Activated CD4-positive, alpha-beta T cell treated with anti-CD3 and anti-CD28 coated beads for 1 hour (primary cell): ENCODE measurements at places on chromosomes 3 and 15.

- DNase-seq: no peak
Measured at GRCh38 chr3:99172736-99173657, 271.5 kb upstream of the DCBLD2 start.

- no peak for DNase-seq
Measured at GRCh38 chr3:172224560-172225214, 185.3 kb downstream of the FNDC3B start.

GRCh38 chr3:71885006-71885405, 100.1 kb upstream of the PROK2 start:
- DNase-seq: no peak

DNA sequence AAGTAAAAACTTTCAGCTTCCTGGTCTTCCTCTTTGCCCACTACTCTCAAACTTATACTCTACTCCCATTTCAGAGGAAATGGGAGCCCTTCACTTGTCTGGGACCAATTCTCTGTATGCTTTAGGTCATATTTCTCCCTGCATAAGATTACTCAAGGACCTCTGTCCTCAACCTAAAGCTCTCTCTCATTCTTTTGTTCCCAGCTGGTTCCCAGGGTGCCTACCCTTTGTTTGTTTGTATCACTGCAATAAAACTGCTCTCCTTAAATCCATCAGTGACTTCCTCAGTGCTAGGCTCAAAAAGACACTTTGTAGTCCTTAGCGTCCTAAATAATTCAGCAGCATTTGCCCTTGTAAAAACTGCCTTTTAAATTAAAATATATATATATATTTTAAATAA, 2.9 kb downstream of the NGRN start:
- no peak for DNase-seq

GRCh38 chr15:39888809-39889208, 31.3 kb downstream of the GPR176 start:
- no peak for DNase-seq

DNA sequence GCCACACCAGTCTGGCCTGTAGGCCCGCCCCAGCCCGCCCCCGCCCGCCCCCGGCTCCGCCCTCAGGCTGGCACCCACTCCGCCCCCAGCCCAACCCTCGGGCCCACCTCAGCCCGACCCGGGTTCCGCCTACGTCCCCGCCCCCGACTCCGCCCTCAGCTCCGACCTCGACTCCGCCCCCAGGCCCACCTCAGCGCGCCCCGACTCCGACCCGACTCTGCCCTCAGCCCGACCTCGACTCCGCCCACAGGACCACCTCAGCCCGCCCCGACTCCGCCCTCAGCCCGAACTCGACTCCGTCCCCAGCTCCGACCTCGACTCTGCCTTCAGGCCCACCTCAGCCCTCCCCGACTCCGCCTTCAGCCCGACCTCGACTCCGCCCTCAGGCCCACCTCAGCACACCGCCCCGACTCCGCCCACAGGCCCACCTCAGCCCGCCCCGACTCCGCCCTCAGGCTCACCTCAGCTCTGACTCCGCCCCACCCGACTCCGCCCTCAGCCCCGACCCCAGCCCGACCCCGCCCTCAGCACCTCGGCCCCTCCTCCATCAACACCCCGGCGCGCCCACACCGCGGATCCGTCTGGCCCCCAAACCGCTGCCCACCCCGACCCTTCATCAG, at the start of gene RAB43:
Gene RAB43 (minus strand): TSS at position 13 of the 620 bp plus-strand sequence. CDS start 315 bp downstream, outside the sequence.
- peak; percentile 84 for DNase-seq

GRCh38 chr3:173287361-173287760, 110.2 kb upstream of the NLGN1 start:
- no peak for DNase-seq

GRCh38 chr3:179402963-179403362, 48.3 kb downstream of the GNB4 start:
- no peak for DNase-seq

DNA sequence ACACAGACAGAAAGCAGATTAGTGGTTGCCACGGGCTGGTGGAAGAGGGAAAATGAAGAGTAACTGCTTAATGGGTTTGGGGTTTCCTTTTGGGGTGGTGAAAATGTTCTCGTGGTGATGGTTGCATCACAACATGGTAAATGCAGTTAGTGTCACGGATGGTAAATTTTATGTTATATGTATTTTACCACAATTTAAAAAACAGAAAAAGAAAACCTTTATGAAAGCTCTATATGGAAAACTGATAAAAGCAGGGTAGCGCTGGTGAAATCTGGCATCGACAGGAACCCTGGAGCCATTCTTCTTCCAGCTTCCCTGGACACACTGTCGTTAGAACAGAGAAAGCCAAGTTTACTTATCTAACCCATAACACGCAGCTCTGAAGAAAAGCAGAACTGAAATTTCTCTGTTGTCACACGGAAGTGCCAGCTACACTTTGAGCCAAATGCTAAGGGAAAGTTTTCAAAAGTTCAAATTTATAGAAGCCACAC, 287.7 kb upstream of the NR2F2 start:
- DNase-seq: no peak

- no peak for DNase-seq
Measured at GRCh38 chr3:42670051-42670576, 15.2 kb upstream of the KLHL40 start.

- no peak for DNase-seq
Measured at GRCh38 chr15:60555806-60556205, 76.9 kb upstream of the ICE2 start.

GRCh38 chr3:79253704-79254103, 514.1 kb downstream of the ROBO1 start:
- DNase-seq: no peak

GRCh38 chr3:159540882-159541495, 447.6 kb upstream of the IL12A start:
- DNase-seq: no peak

- no peak for DNase-seq
Measured at GRCh38 chr3:122030381-122031122, 8.5 kb upstream of the ILDR1 start.

- DNase-seq: no peak
Measured at GRCh38 chr15:36777926-36778325, 198.5 kb downstream of the CDIN1 start.

DNA sequence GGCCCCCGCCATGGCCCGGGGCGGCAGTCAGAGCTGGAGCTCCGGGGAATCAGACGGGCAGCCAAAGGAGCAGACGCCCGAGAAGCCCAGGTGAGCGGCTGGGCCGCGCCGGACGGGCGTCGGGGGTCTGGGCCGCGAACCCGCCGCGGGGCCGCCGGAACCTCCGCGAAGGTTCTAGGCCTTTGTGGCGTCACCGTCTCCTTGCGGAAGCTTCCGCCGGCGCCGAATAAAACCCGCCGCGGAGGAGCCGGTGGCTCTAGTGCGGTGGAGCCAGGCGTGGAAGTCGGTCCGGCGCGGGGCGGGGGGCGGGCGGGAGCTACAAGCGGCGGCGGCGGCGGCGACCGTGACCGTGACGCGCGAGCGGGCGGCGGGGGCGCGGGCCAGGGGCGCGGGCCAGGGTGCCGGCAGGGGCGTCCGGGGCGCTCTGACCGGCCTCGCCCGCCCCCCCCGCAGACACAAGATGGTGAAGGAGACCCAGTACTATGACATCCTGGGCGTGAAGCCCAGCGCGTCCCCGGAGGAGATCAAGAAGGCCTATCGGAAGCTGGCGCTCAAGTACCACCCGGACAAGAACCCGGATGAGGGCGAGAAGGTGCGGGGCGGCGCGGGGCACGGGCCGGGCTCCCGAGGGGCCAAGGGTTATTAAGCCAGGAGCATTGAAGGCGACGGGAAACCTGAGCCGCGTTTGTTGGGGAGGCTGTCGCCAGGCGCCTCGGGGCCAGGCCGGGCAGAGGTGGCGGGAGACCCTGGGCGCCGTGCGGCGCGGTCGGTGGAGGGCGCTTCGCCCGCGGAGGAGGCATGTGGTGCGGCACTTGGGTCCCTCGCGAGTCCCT, at the start of gene DNAJA4:
Gene DNAJA4 (plus strand): TSS at position 259 of the 833 bp plus-strand sequence. CDS start 202 bp downstream, at position 461.
- peak; percentile 57 for DNase-seq

- no peak for DNase-seq
Measured at GRCh38 chr3:61051666-61052065, 199.6 kb downstream of the FHIT start.

DNA sequence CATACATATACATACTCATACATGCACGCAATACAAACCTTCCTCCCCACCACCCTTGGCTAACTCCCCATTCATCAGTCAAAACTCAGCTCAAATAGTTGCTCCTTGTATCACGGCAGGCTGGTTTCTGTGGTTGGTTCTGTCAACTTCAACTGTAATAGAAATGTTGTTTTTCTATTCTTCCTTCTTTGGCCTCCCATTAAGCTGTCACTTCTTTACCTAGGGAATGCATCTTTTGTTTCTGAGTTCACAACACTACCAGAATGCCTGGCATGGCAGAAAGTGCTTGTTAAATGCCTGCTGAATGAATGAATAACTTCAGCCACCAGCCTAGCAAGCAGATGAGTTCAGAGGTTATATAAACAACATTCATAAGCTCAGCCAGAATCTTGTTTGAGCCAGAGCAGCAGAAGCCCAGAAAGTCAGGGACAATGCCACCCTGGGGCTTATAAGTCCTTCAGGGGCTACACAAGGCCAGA, 63.1 kb downstream of the B3GALNT1 start:
- DNase-seq: no peak

GRCh38 chr3:46665763-46666452, 27.6 kb downstream of the ALS2CL start:
- DNase-seq: no peak

DNA sequence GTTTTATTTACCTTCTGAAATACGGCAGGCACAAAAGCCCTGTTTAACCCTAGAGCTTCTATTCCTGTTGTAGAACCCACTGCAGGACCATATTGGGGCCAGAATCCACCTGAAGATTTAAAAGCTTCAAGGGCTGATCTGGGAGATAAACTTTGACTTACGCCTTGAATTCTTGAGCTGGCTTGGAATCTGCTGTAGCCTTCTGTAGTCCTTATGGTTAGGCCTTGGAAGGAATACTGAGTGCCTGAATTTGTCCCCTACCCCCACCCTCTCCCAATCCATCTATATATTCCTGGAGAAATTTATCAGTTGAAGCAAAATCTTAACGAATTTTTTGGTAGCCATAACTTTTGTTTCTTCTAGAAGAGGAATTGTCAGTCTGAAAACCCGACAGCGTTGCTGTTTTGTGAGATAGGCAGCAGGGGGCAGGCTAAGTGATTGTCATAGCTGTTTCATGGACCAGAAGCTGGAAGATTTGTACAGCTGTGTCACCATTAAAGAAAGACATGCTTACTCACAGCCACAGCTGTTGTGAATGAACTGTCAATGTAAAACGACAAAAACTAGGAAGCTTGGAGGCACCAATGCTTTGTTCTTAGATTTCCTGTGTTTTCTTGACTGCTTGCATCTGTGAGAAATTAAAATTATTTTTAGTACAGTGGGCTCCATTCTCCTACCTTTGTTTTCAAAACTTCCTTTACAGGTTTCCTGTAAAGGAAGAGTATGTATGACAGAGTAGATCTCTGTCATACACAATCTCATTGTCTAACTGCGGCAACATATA, 12.8 kb downstream of the LXN start:
- DNase-seq: no peak

GRCh38 chr15:87986776-87987175, 269.8 kb downstream of the NTRK3 start:
- no peak for DNase-seq

DNA sequence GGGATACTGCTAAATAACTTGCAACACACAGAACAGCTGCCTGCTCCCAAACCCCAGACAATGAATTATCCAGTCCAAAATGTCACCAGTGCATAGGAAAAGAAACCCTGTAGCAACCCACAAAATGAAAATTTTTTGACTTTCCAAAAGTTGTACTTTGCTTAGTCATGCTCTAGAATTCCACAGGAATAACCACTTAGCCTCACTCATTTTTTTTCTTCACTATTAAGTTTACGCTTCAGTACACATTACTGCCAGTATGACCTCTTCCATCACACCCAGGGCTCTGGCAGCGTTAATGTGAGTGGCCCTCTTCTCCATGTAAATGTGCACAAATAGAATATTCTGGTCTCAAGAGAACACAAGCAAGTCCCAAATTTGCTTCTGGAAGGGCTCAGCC, 259.8 kb downstream of the MAGI1 start:
- no peak for DNase-seq

DNA sequence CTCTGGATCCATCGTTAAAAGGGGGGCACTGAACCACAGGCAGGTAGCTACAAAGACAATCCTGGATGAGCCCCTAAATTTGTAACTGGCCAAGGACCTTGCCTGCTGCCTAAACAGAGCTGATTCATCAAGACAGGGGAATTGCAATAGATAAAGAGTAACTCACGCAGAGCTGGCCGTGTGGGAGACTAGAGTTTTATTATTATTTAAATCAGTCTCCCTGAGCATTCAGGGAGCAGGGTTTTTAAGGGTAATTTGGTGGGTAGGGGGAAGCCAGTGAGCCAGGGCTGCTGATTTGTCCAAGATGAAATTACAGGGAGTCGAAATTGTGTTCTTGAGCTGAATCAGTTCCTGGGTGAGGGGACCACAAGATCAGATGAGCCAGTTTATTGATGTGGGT, 885.1 kb upstream of the CADM2 start:
- DNase-seq: no peak

GRCh38 chr3:170357176-170358041, at the start of gene SKIL:
TSS of gene SKIL (plus strand) at chr3:170357715. CDS start at chr3:170360332, 2,617 bp downstream.
- peak; percentile 96 for DNase-seq

DNA sequence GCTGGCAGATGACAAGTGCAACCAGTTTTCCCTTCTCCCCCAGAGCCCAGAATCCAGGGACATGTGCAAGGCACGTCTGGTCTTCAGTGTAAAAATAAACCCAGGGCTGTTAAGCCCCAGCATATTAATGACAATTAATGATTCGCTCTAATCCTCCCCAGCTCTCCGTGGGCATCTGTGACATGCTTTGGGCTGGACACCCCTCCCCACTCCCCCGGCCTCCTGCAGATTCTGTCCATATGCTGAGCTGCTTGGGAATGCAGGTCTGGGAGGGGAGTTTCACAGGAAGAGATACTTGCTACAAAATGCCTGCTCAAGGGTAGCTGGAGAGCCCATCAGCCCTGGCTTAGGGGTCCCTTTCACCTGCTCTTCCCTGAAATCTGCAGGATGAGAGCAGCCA, 43.0 kb upstream of the NTRK3 start:
- DNase-seq: no peak

DNA sequence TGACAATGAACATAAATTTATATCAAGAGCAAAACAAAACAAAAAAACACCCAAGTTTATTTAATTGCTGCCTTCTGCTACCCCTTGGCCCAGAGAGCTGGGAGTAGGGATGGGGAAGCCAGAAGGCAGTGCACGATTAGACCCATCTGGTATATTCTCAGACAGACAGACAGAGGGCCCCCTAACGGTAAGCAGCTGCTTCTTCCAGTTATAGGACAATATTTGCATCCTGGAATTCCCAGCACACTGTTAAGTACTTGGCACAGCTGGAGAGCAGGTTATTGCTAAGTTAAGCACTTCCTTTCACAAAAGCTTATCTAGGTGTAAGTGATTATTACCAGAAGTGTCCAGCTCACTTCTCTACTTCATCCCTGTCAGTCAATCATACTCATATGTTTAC, 39.3 kb downstream of the C2CD4B start:
- no peak for DNase-seq
